Left renal pelvis (tissue), 4 donors: ENCODE measurements at places on chromosomes 2 and 18. TPM values are rescaled to one million over a fixed set of nuclear protein-coding genes. Genes with fewer than 3 reads are reported as not detected.

DNA sequence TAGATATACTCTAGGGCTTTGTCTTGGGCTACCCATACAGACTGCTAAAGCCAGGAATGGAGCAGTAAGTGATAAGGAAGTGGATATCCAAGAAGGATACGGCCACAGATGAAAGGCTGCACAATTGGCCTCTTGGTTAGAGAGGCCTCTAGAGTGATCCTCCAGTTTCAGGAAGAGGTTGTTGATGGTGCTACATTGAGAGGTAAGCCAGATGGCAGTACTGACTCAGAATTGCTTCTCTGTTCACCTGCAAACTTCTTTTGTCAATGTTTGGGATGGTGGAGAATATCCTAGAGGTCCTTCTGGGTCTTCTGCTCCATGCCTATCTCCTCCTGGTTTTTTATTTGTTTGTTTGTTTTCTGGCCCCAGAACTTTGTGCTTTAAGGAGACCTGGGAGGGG is 226.8 kb upstream of the LRRTM1 start:
- no peak for DNase-seq

DNA sequence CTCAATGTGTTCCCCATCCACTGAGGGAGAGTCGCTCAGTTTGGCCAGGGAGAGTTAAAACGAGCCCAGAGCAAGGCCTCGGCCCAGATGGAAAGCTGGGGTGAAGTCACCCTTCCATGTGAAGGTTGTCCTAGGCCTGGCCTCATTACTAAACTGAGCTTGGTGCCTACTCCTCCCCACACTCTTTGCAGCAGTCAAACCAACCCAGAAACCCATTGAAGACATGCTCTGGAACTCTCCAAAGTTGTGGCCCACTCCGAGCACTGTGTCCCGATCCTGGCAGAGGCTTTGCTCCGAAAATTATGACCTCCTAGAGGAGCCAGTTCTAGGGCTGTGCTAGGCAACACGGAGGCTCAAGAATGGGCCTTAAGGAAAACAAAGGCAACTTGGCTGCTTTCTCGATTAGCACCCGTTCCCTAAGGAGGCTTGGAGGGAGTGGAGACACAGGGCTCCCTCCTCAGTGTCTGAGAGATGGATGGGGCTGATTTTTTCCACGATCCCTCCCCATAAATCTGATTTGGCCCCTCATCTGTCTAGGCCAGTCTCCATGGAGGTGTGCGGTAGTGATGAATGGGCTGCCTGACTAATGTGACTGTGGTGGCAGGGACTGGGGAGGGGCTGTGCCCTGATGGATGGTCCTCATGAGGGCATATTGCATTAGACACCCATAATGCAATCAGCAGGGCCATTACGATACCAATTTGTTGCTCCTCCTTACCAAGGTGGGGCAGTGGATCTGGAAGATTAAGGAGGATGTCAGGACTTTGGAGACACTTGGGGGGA is 11.7 kb upstream of the CYP26B1 start:
- DNase-seq: no peak

DNA sequence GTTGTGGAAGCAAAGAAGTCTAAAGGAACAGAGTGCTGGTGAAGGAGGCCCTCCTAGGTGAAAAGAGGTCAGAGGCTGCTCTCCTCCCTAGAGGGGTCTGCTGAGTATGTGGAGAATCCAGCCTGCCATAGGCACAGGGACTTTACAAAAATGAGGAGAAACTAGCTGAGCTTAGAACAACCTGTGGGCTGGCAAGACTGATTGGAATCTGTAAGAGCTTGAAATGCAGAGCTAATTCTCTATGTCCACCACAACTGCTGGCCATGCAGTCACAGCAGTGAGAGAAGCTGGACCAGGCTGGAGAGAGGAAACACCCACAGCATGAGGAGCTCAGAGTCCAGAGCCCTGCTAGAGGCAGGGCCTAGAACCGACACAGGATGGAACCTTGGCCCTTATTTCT is 251.0 kb upstream of the MGAT5 start:
- no peak for DNase-seq

C2orf78 gene
- not detected for polyA plus RNA-seq

- no peak for DNase-seq
Observed at GRCh38 chr2:105323111-105323510, 6.4 kb downstream of the TGFBRAP1 start.

- no peak for DNase-seq
Observed at GRCh38 chr2:26528836-26529235, 50.9 kb upstream of the OTOF start.

DNA sequence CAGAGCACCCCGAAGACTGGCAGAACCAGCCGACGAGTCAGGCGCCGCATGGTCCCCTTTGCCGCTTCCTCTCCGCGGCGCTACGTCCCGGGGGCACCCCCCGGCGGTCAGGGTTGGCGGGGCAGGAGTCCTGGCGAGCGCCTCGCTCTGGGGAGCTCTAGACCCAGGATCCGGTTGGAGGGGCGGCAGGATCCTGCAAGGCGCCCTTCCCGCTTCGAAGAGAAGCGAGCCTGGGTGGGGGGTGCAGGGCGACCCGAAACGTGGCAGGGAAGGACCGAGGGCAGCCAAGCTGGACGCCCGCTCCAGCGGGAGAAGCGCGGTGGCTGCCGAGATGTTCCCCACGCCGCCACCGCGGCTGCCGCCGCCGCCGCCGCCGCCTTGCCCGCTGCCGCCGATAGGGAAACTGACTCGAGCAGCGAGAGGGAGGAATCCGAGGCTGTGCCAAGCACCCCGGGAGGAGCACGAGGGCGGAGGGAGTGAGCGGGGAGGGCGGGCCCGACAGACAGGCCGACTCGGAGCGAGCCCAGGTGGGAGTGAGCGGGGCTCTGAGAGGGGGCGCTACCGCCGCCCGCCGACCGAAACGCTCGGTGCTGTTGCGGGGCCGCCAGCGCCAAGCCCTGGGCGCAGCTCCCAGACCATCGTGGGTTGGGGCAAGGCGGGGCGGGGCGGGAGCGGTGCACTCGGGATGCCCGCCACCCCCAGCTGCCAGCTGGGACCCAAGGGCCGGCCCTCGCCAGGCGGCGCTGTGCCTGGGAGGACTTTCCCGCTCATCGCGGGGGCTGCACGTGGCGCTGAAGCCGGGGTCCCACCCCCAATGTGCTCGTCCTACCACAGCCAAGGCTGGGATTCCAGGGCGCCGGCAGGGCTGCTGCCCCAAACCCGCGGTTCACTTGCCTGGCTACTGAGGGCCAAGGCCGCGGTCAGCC is at the start of gene GALNT14:
TSS of gene GALNT14 (minus strand) at position 404 of the 926 bp plus-strand sequence. CDS start at position 50, 354 bp downstream.
- peak; percentile 47 for DNase-seq

INPP1 gene
- 16.4 TPM for polyA plus RNA-seq

DNA sequence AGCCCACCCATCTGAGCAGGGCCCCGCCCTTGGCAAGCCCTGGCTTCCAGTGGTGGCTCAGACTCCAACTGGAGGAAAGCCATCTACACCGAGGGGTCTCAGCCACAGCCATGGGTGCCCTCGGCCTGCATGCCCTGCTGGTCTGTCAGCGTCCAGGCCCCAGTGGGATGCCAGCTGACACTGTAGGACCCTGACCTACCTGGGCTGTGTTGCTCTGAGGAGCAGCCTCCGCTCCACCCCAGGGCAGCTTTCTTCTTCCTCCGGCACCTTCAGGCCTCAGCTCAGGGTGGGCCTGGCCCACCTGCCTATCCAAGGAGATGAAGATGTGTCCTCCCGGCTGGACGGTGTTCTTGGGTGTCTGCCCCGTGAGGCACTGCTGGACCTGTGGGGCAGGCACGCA is 13.9 kb upstream of the ARHGEF4 start:
- DNase-seq: no peak

GRCh38 chr2:190876631-190877030 is 4.0 kb upstream of the GLS start:
- no peak for DNase-seq

DNA sequence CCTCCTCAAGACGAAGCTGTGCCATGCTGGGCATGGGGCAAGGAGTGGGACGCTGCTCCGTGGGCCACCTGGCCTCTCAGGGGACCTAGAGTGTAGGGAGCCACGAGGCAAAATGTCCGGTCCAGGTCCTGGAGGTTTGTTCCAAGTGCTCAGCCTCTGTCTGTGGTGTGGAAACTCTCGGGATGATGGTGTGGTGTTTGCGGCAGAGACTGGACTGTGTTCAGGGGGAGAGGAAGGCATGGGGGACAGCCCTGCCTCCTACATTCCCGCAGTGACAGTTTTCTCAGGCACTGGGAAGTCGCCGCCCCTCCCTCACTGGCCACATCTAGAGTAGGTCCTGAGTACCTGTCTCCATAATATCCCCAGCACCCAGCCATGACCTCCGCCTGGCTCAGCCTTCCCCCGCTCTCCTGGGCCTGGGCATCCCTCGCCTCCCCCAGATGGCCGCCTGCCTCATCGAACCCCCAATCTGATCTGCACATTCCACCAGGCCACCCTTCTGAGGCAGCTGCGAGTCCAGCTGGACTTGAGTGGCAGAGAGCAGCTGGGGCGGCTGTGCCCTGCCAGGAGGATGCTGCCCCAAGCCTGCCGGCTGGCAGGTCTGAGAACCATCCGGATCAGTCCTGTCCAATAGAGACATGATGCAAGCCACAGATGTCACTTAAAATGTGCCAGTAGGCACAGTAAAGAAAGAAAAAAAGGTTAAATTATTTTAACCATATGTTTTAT is 6.2 kb downstream of the KCNIP3 start:
- no peak for DNase-seq
